Foreskin melanocyte (primary cell): ENCODE measurements at places on chromosomes 4 and X.

GRCh38 chr4:38738940-38739803, 43.6 kb downstream of the TLR10 start:
- DNase-seq = no peak

- DNase-seq = no peak
These were observed 195.2 kb downstream of the KDR start for GRCh38 chr4:54930226-54930625.

GRCh38 chrX:119118780-119119395, 8.7 kb downstream of the KIAA1210 start:
- DNase-seq = peak; percentile 40

DNA sequence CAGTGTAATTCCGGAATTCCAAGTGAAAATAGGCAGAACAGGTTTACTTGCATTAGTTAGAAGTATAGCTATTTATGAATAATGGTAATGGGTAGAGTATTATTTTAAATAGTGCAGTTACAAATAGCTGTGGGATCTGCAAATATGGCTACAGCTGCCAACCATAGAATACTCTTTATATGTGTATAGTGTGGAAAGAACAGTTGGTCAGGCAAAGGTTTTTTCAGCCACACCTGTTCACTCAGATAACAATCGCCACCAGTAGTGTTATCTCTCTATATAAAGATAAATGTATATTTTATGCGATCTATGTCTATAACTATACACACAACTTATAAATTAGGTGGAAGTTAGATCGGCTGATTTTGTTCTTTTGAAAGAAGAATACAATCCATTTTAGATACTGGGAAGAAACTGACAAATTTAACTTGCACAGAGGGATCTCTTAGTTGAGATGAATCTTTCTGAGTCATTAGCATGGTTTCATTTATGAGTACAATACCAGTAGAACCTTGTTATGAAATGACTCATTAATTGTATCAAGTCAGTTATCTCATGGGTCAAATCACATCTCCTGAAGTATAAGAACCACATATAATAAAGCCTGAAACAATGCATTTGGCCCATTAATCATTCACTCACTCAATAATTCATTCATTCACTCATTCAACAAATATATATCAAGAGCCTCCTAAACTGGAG, 100.9 kb upstream of the NR3C2 start:
- no peak for DNase-seq

DNA sequence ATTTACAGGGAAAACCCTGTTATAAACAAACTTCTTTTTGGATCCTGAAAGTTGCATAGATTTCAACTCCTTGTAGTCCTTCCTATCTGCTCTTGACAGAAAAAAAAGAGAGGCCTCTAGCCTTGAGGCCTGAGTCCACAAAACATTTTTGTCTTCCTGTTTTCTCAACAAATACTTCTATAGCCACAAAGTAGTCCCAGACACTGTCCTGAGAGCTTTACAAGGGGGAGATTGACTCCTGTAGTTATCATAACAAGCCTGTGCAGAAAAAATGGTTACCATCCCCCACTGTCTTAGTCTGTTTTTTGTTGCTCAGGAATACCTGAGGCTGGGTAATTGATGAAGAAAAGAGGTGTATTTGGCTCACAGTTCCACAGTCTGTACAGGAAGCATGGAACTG, 35.2 kb downstream of the PCDH7 start:
- no peak for DNase-seq

- DNase-seq = no peak
These were observed 214.8 kb downstream of the SLC4A4 start for GRCh38 chr4:71553605-71554004.

DNA sequence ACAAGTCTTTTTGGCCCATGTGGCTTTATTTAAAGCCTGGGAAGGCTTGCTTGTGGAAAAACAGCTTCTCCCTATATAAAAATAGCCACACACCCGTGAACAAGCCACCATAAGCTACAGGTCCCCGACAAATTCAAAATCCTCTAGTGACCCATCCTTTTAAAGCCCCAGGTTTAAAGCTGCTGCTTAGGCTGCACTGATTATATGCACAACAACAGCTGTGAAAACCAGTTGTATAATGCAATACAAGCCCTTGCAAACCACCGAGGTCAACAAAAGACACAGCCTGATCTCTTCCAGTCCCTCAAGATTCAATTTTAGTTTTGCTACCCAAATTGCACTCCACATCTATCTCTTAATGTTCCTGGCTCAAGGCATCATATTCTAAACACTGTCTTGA, 186.0 kb upstream of the WDFY3 start:
- no peak for DNase-seq

DNA sequence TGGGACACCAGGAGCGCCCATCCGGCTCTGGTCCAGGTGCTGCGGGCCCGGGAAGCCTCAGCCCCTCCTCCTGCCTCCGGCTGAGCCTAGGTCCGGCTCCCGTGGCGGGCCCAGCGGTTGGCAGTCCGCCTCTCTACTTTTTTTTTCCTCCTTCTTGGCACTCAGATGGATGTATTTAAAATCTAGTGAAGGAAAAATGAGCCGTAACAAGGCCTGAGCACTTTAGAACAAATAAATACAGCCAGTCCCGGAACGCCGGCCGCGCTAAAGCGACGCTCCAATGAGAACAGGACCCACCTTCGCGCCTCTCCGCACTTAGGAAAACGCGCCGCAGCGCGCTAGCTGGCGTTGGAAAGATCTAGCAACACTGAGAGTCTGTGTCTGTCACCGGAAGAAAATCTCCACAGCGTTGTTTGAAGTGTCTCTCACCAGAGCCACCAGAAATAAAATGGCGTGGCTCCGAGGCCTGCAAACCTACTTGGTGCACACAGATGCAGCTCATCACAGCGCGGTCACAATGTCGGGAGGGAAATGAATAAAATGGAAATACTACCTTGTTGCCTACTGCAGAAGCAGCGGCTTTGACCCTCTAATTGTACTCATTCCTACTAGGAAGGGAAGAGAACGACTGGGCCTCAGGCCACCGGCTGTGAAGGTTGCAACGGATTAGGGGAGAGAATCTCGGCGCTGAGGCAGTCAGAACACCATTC, 4.7 kb downstream of the NEUROG2 start:
- DNase-seq = no peak

GRCh38 chr4:76420762-76421581, at the start of gene CCDC158:
TSS of gene CCDC158 (minus strand) at chr4:76421141. CDS start at chr4:76403207, 17,934 bp downstream.
- DNase-seq = no peak

- DNase-seq = no peak
These were observed 849.3 kb upstream of the PCDH10 start for GRCh38 chr4:132299841-132300240.

- DNase-seq = no peak
These were observed 15.8 kb upstream of the GRSF1 start for GRCh38 chr4:70855464-70855863.

- no peak for DNase-seq
These were observed 73.1 kb downstream of the CXXC4 start for GRCh38 chr4:104421566-104421965.
